Naive thymus-derived CD8-positive, alpha-beta T cell (primary cell): ENCODE measurements at places on chromosomes 4 and X. TPM values are rescaled to one million over a fixed set of nuclear protein-coding genes. Genes with fewer than 3 reads are reported as not detected.

DNA sequence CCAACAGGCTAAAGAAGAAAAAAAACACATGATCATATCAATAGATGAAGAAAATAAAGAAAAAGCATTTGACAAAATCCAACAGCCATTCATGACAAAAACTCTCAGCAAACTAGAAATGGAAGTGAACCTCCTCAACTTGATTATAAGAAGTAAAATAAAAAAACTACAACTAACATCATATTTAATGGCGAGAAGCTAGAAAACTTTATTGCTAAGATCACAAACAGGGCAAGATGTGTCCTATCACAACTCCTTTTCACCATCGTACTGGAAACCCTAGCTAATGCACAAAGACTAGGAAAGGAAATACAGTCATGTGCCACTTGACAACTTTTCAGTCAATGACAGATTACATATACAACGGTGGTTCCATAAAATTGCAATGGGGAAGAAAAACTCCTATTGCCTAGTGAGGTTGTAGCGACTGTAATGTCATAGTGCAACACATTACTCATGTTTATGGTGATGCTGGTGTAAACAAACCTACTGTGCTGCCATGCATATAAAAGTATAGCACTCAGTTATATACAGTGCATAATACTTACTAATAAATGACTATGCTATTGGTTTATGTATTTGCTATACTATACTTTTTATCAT lies 12.1 kb upstream of the MANBA start:
- no peak overlapping the region for H3K27ac ChIP-seq
- no peak overlapping the region for H3K4me3 ChIP-seq
- no peaks in the 10 kb centered on the region for H3K36me3 ChIP-seq
- H3K27me3 ChIP-seq, result no peaks in the 10 kb centered on the region
- DNase-seq, result no peak

GRCh38 chr4:116639070-116639577 lies 446.3 kb downstream of the TRAM1L1 start:
- no peak overlapping the region for H3K27ac ChIP-seq
- H3K36me3 ChIP-seq, result no peaks in the 10 kb centered on the region
- no peaks in the 10 kb centered on the region for H3K27me3 ChIP-seq
- H3K4me1 ChIP-seq, result no peaks in the 10 kb centered on the region

GRCh38 chrX:31228909-31229308 lies 157.1 kb upstream of the FTHL17 start:
- H3K4me1 ChIP-seq, result no peaks in the 10 kb centered on the region
- peaks cover 7% of the 10 kb centered on the region for H3K27me3 ChIP-seq
- no peaks in the 10 kb centered on the region for H3K36me3 ChIP-seq

ARL9 gene
- total RNA-seq, result 0.55 TPM

MAOB gene
- not detected for total RNA-seq

DNA sequence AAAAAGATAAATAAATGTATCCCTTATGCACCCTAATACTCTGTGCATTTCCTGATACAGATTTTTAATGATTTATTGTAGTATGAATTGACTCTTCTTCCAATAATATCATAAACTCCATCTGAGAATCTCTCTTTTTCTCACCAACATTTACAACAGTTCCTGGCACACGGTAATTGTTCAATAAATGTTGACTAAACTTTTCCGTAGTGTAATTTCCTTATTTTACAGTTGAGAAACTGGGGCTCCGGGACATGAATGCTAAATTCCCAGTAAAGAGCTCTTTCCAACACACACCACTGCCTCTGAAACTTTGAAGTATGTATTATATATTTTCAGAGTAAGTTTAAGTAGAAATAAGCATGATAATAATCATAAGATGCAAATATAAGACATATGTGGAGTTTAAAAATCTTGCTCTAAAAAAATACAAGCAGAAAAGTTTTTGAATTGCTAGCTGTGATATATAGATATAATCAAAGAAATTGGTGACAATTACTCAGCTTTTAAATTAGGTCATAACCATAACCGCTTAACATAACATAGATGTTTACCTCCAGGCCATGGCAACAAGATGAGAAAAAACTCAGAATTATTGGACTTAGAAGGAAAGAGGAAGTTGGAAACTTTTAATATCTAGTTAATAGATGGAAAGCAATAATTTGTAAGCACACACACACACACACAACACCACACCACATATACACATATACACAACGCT lies 28.2 kb upstream of the ANTXR2 start:
- DNase-seq, result no peak
- no peak overlapping the region for H3K4me3 ChIP-seq
- no peak overlapping the region for H3K27ac ChIP-seq
- no peaks in the 10 kb centered on the region for H3K4me1 ChIP-seq
- no peaks in the 10 kb centered on the region for H3K36me3 ChIP-seq

- H3K36me3 ChIP-seq, result no peaks in the 10 kb centered on the region
- no peak overlapping the region for H3K27ac ChIP-seq
- peaks cover 41% of the 10 kb centered on the region for H3K27me3 ChIP-seq
- no peak for DNase-seq
Measured at GRCh38 chr4:53593765-53594164, 2.5 kb upstream of the LNX1 start.

VEGFC gene
- total RNA-seq, result not detected

- no peaks in the 10 kb centered on the region for H3K27me3 ChIP-seq
- H3K27ac ChIP-seq, result no peak overlapping the region
- peaks cover 3% of the 10 kb centered on the region for H3K4me1 ChIP-seq
- H3K4me3 ChIP-seq, result no peak overlapping the region
Measured at GRCh38 chrX:132776486-132777210, 181.8 kb downstream of the HS6ST2 start.

DNA sequence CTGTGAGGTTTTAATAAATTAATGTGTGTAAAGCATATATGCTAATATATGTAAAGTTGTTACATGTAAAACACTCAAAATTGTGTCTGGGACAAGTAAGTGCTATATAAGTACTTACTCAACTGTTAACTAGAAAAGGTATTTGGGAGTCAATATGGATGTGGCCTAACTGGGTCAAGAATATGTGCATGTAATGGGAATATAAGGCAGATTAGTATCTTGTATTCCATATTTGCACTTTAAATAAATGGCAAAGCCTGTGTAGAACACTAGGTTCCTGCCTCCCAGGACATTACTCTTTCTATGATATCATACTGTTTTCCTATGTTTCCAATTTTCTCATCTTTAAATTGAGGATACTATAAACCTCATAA lies 270.6 kb downstream of the FBXO8 start:
- no peaks in the 10 kb centered on the region for H3K4me1 ChIP-seq
- no peak overlapping the region for H3K4me3 ChIP-seq
- no peaks in the 10 kb centered on the region for H3K36me3 ChIP-seq
- H3K27ac ChIP-seq, result no peak overlapping the region

GRCh38 chr4:8548731-8549351 lies 31.4 kb upstream of the GPR78 start:
- H3K36me3 ChIP-seq, result no peaks in the 10 kb centered on the region

DNA sequence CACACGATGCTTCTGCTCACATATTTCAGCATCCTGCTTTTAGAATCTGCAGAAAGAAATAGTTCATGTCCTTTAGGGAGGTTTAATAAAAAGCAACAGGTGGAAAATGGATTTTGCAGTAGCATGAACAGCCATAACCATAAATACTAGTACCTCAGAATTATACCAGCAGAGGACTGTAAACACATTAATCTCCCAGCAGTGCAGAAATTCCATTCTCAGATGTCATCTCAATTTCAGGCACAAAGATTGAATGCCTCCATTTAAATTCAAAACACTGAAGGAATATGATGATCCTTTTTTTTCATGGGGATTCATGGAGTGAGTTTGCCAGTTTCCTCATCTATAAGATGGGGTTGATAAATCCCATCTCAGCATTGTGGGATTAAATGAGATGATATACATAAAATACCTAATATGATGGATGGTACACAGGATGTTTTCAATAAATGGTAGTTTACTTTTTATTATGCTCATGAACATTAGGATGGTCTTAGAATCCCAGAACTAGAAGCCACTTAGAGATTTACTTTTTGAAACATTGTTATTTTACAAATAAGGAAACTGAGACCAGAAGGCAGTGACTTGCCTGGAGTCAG lies 566 bp upstream of the LIMCH1 start:
- no peak for DNase-seq
- no peak overlapping the region for H3K4me3 ChIP-seq
- H3K27me3 ChIP-seq, result peaks cover 7% of the 10 kb centered on the region
- no peak overlapping the region for H3K27ac ChIP-seq
- H3K36me3 ChIP-seq, result no peaks in the 10 kb centered on the region

RPS6KA6 gene
- 0.30 TPM for total RNA-seq

- no peak overlapping the region for H3K27ac ChIP-seq
- no peak overlapping the region for H3K4me3 ChIP-seq
- no peaks in the 10 kb centered on the region for H3K36me3 ChIP-seq
- no peaks in the 10 kb centered on the region for H3K4me1 ChIP-seq
- H3K27me3 ChIP-seq, result no peaks in the 10 kb centered on the region
Measured at GRCh38 chr4:8323947-8324555, 54.5 kb downstream of the HTRA3 start.

DNA sequence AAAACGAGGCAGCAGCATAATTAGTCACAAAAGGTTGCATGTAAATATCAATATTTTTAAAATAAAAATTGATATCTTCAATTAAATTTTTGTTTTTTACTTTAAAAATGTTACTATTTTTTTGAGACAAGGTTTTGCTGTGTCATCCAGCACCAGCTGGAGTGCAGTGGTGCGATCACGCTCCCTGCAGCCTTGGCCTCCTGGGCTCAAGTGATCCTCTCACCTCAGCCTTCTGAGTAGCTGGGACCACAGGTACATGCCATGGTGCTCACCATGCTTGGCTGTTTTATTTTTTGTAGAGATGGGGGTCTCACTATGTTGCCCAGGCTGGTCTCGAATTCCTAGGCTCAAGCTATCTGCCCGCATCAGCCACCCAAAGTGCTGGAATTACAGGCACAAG lies 96.8 kb upstream of the FRAS1 start:
- DNase-seq, result no peak
- H3K27ac ChIP-seq, result no peak overlapping the region
- no peak overlapping the region for H3K4me3 ChIP-seq
- peaks cover 4% of the 10 kb centered on the region for H3K4me1 ChIP-seq
- no peaks in the 10 kb centered on the region for H3K36me3 ChIP-seq
- H3K27me3 ChIP-seq, result no peaks in the 10 kb centered on the region

XAGE1A gene
- not detected for total RNA-seq
